ENCODE measurements at places on chromosomes 7 and 10.

DNA sequence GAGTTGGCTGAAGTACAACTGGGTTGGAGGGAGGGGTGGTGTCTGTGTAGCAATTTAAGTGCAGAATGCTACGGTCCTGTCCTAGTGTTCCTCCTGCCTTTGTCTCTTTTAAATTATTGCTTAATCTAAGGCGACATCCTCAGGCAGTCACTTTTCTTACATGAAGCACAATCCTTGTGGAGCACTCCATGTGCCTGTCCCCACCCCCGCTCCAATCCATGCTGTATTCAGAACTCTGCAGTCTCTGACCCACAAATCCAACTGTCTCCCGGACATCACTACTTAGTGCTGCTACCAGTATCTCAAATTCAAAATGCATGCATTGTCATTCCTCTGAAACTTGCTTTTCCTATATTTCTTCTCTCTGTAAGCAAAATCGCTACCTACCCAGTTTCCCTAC is 91.4 kb upstream of the FAM133B start:
- DNase-seq, result no peak

- no peak for DNase-seq
Observed at GRCh38 chr10:70271996-70272924, 11.5 kb downstream of the NPFFR1 start.

DNA sequence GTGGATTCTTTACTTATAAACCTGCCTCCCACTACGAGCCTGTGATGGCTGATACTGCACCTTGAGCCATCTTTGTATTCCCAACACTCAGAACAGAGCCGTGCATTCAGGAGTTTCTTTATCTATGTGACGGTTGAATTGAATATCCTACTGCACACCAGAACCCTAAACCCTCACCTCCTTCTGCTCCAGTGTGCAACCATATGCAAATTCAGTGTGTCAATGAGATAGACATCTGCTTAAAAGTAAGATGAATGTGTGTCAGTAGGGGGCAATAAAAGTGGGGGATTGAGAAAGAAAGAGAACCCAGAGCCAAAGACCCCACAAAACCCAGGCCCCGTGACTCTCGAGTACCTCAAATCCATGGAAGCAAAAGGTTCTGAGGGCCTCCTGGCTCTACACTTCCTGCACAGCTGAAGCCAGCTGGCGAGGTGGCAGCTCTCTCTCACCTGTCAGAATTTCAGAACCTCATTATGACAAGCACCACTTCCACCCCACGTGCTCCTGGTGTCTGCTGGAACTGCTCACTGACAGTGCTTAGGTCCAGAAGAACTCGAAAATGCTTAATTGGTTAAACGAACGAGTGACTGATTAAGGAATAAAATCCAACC is 143.3 kb upstream of the GPR26 start:
- DNase-seq, result no peak

- DNase-seq, result no peak
Observed at GRCh38 chr7:88291398-88292173, 15.1 kb downstream of the STEAP4 start.

- DNase-seq, result peak; percentile 70
Observed at GRCh38 chr7:142440219-142440905, 182.5 kb upstream of the PRSS58 start.

DNA sequence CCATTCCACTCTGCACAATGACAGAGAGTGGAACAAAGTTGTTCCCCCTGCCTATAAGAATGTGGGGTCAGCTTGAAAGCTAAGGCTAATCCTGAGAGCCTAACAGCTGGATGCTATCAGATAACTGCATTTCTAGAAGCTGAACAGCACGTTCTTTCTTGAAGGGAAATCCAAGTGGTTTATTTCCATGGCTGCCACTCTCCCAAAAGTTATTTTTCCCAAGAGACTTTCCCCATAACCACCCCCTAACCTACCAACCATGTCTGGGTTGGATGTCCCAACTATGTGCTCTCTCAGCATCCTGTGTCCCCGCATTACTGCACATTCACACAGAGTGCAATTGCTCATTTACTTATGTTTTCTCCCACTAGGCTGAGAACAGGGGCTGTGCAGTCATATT is 140.7 kb upstream of the ANKRD1 start:
- no peak for DNase-seq

- no peak for DNase-seq
Observed at GRCh38 chr10:124997771-124998623, 56.1 kb downstream of the ZRANB1 start.

DNA sequence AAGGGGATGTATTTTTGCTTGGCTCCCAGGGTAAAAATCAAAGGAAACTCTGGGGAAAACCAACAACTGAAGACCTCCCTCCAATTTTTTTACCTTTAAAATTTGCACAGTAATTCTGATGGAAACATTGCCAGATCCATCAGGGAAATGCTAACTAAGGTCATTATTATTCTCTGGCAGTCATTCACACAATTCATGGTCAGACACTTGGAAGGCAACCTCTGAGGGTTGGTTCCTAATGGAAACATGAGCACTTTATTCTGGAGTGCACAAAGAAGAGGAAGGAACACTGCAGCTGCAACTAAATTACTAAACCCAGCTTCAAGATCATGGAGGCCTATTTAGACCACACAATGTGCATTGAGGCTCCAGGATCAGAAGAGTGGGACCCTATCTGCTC is 34.2 kb downstream of the SRI start:
- no peak for DNase-seq

GRCh38 chr10:77357611-77358310 is 279.8 kb downstream of the KCNMA1 start:
- DNase-seq, result no peak

- no peak for DNase-seq
Observed at GRCh38 chr10:57830877-57831560, 436.7 kb downstream of the IPMK start.

- DNase-seq, result peak; percentile 97
Observed at GRCh38 chr7:77894574-77895091, 96.1 kb downstream of the PHTF2 start.

- no peak for DNase-seq
Observed at GRCh38 chr10:96468845-96469244, 44.9 kb downstream of the TLL2 start.

DNA sequence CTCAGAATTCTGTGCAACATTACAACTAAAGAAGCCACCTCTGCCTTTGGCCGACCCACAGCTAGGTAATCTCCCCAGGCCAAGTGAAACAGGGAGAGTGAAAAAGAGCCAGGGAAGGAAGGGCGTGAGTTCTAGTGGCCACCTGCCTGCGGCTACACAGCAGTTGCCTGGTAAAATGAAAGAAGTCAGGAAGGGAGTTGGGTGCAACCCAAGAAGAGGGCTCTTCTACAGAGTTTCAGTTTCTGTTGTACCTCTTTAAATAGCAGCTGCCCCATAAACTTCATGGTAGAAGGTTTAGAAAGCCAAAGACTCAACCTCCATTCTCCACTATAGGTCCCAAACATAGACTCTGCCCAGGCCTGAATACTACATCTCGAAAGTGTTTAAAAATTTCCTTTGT is 76.2 kb upstream of the TMEM168 start:
- no peak for DNase-seq

DNA sequence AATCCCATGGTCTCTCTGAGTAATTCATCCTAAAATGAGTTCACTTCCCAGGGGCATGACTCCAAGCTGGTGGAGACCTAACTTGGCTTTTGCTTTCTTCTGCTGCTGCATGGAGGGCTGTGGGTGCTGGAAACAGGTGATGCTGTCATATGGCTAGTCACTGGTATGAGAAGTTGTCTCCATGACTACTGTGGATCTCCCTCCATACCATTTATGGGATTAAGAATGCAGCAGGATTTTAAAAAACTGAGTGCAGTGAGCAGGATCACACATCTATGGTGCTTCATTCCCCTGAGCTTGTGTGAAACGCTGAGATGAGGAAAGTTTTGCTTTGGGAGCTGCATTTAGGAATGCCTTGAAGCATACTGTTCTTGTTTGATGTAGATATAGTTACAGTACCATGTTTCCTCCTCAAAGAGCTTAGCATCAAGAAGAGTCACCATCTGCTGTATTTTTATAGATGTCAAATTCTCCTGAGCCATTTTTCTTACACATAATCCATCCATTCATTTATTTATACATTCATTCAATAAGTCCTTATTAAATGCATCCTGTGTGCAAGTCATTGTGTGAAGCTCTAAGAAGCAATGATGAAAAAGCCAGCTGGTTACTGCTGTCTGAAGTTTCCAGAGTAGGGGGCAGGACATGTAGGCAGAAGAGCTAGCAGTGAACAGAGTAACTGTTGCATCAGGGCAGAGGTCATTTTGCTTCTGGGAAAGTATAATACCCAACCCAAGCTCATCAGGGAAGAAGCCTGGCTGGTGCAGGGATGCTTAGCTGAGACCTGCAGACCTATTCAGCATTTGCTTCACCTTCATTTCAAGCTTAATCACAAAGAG is 534.8 kb downstream of the AUTS2 start:
- DNase-seq, result no peak

GRCh38 chr10:71770789-71771188 is 2.5 kb downstream of the VSIR start:
- no peak for DNase-seq

DNA sequence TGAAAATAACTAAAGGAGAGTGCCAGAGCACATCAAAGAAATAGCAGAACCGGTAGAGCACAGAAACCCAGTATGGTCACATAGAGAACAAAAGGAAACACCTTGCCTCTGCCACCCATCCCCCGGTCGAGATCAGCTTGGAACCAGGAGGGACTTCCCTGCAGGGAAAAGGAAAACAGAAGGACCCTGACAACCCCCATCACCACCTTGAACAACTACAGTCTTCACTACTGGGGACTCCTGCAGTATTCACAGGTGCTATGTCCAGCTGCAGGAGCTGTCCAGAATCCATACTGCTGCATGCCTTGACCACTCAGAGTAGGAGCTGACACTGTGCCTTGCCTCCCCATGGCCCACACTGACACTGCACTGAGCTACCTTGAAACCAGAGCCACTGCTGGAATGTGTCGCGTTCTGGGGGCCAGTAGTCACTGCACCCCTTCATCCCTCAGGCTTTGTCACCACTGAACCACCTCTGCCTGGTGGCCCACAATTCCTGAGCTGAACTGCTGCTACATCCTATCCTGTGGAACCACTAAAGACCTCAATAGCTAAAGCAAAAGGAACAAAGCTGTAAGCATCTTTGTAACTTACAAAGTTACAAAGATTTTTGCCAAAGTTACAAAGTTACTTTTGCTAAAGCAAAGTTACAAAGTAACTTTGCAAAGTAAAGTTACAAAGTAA is 66.8 kb downstream of the TRIL start:
- DNase-seq, result no peak

GRCh38 chr10:46556515-46557318 is at the start of gene GPRIN2:
TSS of gene GPRIN2 (minus strand) at chr10:46556658. CDS start at chr10:46550736, 5,922 bp downstream.
- DNase-seq, result no peak

GRCh38 chr10:128007056-128007455 is 100.2 kb downstream of the PTPRE start:
- DNase-seq, result no peak

GRCh38 chr7:4751398-4751947 is 23.9 kb upstream of the AP5Z1 start:
- DNase-seq, result no peak

GRCh38 chr10:127922675-127923366 is 15.9 kb downstream of the PTPRE start:
- DNase-seq, result no peak

- no peak for DNase-seq
Observed at GRCh38 chr10:47092376-47092775, 181.1 kb downstream of the PTPN20 start.

- DNase-seq, result peak; percentile 81
Observed at GRCh38 chr10:102775935-102776669, 32.4 kb downstream of the WBP1L start.

Measured in A673 (cell line).